Activated CD8-positive, alpha-beta memory T cell treated with anti-CD3 and anti-CD28 coated beads for 24 hours (primary cell): ENCODE measurements at places on chromosomes 16 and 17.

DNA sequence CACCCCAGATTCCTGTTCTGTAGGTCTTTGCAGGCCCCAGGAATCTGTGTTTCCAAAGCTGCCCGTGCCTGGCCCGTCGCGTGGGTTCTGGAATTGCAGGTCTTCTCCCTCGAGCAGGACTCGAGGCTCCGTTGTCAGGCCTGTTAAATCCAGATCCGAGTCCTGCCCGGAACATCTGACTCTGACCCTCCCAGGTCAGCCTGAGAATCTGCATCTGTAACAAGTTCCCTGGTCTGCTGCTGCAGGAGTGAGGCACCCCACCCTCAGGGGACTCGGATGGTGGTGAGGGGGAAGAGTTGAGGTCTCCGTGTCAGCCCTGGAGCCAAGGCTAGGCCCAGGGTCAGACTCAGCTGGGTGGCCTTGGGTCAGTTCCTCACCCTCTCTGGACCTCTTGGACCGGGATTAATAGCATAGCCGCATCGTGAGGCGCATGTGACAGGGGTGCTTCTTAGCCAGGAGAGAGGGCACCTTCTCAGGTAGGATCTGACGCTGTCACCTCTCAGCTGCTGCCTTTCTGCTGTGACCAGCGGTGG, 8.8 kb downstream of the SPIRE2 start:
- no peak for DNase-seq

- no peak for DNase-seq
Observed at GRCh38 chr17:44204441-44204882, 4.8 kb upstream of the ATXN7L3 start.

GRCh38 chr16:14285513-14286367, 214.6 kb downstream of the MRTFB start:
- DNase-seq, result peak; percentile 100

DNA sequence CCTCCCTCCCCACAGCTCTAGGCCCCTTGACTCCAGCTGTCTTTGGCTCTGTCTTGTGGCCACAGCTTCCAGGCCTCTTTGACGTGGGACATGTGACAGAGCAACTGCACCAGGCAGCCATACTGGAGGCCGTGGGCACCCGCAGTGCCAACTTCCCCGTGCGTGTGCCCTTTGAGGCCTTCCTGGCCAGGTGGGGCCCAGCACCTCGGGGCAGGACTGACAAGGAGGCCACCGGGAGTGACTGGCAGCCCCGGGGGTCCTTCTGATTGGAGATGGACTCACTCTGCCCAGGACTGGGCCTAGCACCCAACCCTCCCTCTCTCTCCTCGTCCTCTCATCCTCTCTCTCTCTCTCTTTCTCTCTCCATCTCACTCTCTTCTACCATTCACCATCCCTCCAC, 15.5 kb downstream of the MYO15B start:
- no peak for DNase-seq

DNA sequence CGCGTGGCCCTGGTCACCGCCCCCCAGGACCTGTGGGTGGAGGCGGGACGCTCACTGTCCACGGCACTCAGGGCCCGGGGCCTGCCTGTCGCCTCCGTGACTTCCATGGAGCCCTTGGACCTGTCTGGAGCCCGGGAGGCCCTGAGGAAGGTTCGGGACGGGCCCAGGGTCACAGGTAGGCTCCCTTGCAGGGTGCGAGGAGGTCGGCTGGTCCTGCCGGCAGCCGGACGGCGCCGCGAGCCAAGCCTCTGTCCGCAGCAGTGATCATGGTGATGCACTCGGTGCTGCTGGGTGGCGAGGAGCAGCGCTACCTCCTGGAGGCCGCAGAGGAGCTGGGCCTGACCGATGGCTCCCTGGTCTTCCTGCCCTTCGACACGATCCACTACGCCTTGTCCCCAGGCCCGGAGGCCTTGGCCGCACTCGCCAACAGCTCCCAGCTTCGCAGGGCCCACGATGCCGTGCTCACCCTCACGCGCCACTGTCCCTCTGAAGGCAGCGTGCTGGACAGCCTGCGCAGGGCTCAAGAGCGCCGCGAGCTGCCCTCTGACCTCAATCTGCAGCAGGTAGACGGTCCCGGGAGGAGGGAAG, 1.3 kb downstream of the GUCY2D start:
- no peak for DNase-seq

- DNase-seq, result no peak
Observed at GRCh38 chr16:64122177-64122576, 999.7 kb downstream of the CDH11 start.

- no peak for DNase-seq
Observed at GRCh38 chr17:67531291-67531690, 154.2 kb downstream of the PITPNC1 start.

- DNase-seq, result no peak
Observed at GRCh38 chr16:79816081-79816497, 215.6 kb upstream of the MAF start.

DNA sequence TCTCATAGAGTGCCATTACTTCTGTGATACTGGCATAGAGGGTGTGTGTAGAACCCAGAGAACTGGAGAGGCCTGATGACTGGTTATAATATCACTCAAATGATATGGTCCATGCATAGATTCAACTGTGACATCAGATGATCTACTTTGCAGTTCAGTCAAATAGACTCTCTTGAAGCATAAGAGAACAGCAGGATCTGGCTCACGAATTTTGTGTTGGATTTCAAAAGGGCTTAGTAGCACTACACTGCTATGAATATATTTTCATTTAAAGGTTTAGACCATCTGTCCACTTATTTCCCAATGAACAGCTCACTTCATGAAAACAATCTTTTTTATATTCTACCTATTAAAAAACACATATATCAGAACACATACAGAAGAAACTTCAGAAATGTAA, 119.7 kb downstream of the KIF2B start:
- DNase-seq, result no peak

GRCh38 chr16:55052741-55053415, 122.2 kb downstream of the IRX5 start:
- DNase-seq, result no peak

DNA sequence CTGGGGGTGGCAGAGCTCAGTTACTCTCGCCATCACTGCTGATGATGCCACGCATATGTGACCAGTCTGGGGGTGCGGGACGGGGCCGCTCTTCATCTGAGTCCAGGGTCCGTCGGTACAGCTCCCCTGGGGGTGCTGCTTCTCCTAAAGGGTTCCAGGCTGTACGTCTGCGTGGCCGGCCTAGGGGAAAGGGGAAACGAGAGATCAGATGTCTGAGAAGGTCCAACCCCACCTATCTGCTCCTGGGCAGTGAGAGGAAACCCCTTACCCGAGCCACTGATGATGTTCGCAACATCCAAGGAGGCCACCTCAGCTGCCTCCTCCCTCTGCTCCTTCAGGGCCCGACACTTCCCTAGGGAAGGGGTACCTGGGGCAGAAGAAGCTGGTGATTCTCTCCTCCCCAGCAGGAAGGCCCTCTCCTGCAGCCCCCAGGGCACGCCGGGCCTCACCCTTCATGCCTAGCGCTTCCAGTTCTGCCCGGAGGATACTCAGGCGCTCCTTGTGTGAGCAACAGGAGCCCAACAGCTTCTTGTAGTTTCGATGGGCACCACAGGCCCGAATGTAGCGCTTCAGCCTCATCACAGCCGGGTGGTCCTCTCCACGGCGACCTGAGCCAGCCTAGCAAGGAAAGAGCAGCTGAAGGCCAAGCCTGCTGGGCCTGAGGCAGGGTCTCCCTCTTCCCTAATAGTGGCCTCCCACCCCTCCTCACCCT, 2.1 kb downstream of the HIRIP3 start:
- no peak for DNase-seq

DNA sequence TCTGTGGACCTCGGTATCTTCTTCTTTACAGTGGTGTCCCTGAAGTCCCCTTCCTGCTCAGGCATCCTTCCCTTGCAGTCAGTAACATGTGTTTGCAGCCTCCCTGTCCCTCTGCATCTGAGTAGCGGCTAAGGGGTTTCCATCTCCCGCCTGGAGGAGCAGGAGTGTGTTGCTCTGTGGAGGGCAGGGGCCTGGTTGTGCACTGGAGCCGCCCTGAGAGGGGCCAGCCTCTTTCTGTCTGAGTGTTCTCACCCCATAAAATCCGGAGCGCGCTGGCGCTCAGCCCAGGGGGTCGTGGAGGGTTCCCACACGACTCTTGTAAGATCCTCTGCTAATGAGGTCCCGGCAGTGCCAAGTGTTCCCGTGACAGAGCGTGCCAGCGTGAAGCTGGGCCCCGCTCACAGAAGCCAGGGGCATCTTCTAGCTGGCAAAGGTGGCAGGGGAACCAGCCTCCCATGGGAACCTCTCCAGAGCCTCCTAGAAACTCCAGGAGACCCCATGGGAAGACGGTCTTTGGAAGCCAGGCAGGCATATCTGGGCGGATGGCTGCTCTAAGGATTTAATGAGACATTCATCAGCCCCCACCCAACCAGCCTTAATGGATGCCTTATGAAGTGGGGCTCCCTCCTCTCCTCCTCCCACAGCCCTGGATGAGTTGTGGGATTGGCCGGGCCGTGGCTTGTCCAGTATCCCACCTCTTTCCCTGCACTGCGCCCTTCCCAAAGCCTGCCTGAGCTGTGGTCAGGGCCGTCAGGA, 91.4 kb upstream of the GSE1 start:
- no peak for DNase-seq

DNA sequence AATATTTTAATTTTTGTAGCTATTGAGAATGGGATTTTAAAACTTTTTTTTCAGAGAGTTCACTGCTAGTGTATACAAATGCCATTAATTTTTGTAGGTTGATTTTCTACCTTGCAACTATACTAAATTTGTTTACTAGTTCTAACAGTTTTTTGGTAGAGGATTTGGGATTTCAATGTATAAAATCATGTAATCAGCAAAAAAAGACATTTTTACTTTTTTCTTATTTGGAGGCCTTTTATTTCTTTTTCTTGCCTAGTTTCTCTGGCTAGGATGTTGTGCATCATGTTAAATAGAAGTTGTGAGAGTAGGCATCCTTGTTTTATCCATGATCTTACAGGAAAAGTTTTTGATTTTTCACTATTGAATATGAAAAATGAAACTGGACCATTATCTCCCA, 602.9 kb upstream of the KIF2B start:
- DNase-seq, result no peak

- DNase-seq, result no peak
Observed at GRCh38 chr16:19108409-19109287, 5.1 kb upstream of the ITPRIPL2 start.

DNA sequence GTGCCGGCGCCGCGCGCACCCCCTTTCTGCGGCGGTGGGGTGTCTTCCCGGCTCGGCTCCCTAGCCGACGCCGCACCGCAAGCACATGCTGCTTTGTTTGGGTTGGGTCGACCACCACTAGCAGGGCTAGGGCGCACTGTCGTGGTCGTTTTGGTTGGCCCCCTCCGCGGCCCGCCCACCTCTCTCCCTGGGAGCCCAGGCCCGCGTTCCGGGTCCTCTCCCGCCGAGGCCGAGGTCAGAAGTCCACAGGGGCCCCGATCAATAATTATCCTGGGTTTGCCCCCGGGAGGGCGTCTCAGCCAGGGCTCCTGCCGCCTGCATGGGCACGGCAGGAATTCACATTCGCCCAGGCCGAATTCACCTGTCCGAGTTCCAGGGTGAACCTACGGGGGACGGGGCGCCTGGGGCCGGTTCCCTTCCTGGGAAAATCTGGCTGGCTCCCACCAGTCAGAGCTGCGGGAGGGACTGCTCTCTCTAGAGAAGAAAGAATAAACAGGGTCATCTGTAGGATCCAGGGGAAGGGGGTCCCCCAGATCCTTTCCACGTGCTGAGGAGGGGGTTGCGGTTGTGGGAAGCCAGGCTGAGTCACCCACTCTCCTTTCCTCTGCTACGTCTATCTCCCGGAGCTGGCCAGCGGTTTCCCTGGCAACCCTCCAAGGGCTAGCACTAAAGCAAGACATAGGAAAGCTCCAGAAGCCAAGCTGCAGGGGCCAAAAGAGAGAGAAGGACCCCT, 584 bp upstream of the STAT5B start:
- DNase-seq, result no peak

GRCh38 chr17:78717431-78717980, 64.6 kb downstream of the CYTH1 start:
- peak; percentile 53 for DNase-seq

GRCh38 chr17:6641247-6641863, 495 bp downstream of the TXNDC17 start:
- DNase-seq, result peak; percentile 66

DNA sequence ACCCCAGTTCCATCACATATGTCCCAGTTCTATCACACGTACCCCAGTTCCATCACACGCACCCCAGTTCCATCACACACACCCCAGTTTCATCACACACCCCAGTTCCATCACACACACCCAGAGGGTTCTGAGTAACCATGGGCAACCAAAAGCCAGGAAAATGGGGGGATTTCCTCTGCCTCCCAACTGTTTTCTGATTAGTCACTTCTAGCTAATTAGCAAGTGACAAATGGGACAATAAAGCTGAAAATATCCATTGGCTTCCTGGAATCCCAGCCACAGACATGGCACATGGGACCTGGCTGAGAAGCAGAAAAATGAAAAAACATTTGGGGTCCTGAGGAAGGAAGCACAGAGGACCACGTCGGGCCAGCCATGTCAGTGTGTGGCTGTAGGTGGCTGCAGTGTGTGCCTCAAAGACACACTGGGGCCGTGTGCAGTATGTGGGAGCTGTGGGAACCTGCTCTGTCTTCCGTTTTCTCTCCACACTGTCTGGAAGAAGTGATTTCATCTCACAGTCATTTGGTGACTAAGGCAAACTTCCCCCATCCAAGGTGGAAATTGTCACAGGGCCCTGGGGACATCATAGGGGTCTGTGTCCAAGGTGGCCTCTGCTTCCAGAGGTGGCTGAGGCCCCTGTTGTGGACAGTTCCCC, 106.7 kb downstream of the CMIP start:
- no peak for DNase-seq

- DNase-seq, result no peak
Observed at GRCh38 chr17:48818361-48818841, 1.4 kb upstream of the TTLL6 start.

- DNase-seq, result no peak
Observed at GRCh38 chr17:17491546-17491988, 4.6 kb downstream of the RASD1 start.

DNA sequence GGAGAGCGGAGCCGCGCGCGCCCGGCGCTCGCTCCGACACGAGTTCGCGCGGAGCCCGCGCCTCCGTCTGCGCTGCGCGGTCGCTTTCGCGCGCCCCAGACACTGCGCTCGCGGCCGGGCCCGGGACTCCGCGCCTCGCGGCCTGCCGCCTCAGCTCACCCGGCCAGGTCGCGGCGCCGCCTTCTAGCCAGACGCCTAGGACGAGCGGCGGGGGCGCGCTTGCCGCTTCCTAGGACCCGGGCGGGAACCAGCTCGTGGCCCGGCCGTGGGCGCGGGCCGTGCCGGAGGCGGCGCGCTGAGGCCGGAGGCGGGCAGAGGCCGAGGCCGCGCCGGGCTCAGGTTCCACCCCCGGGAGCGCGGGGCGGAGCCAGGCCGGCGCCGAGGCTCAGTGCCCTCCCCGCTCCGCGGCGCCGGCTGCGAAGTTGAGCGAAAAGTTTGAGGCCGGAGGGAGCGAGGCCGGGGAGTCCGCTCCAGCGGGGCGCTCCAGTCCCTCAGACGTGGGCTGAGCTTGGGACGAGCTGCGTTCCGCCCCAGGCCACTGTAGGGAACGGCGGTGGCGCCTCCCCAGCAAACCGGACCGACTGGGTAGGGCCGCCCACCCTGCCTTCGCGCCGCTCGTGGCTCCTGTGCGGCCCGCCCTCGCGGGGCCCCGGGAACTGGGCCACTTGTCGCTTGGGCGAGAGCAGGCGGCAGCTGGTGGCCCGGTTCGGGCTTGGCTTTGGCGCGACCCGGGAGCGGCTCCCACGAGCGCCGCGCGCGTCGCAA, at the start of gene SPHK1:
Gene SPHK1 (plus strand): TSS at position 388 of the 765 bp plus-strand sequence. CDS start 1,036 bp downstream, outside the sequence.
- peak; percentile 90 for DNase-seq

GRCh38 chr17:6523330-6523729, 33.0 kb downstream of the PITPNM3 start:
- DNase-seq, result no peak
